ENCODE measurements at places on chromosomes 6 and 20.

GRCh38 chr20:60172346-60172984 lies 214.2 kb downstream of the CDH26 start:
- DNase-seq = no peak

DNA sequence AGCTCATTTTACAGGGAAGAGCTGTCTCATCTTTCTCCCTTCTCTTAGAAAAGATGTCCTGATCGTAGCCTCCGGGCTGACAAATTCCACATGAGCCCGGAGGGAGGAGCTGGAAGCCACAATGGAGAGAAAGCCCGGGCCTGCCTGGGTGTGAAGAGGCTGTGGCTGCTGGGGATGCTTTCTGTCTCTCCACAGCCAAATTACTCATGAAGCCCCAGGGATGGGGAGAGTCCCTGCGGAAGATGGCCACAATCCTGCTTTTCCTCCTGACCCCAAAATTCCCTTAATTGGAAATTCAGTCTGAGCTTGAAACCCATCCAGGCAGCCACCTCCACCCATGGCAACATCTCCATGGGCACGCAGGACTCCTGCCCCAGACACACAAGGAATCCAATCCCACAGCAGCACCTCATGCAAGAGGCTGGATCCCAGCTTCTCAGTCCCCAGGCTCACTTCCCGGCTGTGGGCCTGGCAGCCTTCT lies 32.4 kb downstream of the JPH2 start:
- DNase-seq = no peak

DNA sequence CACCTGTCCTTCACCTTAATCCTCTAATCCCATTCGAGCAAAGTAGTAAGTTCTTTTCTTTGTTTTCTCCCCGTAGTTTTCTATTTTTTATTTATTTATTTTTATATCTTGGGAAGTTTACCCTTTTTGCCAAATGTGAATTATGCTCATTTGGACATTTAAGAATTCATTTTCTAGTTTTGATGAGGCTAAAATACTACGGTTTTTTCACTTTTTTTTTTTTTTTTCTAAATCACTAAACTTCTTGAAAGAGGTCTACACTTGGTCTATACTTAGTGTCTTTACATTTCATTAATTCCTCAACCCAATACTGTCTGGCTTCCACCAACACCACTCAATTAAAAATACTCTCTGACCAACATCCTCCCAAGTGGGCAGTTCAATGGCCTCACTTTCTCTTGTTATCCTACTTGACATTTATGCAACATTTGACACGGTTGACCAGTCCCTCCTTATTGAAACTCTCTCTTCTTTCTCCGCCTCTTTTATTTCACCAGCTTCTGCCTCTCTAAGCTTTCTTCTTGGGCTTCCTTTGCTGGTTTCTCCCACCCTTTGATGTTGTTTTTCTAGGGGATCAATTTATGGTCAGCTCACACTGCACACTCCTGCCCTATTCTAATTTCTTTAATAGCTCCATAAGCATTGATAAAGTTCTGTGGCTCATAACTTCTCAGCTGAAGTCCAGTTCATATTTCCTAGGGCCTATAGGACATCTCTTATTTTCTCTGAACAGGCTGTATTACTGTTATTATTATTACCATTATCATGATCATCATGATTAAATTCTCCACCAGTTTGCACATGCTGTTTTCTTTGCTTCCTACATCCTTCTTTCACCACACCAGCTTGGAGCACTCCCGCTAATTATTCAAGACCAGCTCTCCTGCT lies 72.6 kb upstream of the CITED2 start:
- no peak for DNase-seq

DNA sequence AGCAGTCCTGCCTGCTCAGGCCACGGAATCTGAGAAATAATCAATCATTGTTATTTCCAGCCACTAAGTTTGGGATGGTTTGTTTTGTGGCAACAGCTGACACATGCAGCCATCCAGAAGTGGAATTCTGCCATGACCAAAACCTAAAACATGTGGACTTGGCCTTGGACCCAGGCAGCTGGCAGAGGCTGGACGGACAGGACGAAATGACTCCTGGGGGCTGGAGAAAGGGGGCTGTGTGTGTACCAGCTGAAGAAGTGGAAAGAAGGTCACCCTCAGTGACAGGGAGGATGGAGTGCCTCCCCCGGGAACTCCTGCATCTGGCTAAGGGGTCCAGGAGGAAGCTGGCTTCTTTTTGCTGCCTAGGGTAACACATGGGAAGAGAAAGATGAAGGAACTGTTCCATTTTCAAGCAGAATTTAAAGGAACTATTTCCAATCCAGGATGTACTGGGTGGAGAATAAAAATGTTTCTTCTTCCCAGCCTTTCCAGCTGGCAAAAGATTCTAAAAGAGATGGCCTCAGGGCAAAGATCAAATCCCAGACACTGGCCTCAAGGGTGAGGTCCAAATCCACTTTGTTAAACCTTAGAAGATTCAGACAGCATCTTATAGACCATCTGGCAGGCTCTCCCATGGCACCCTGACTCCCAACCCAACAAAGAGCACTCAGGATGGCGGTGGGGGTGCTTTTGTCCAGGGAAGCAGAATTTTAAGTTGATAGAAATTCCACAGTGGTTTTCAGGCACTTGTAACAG lies 14.3 kb downstream of the SERPINB6 start:
- DNase-seq = no peak

Data from cardiac muscle cell (in vitro differentiated cells and primary cell).